ENCODE measurements at places on chromosomes 5 and 9. TPM values are rescaled to one million over a fixed set of nuclear protein-coding genes. Genes with fewer than 3 reads are reported as not detected.
A peak's percentile ranks its signal among the peaks of the same experiment; 100 is the strongest.

GRCh38 chr5:96024683-96025475, 63.2 kb upstream of the ELL2 start:
- DNase-seq: no peak
- H3K36me3 ChIP-seq: no peaks in the 10 kb centered on the region
- peaks cover 37% of the 10 kb centered on the region for H3K4me1 ChIP-seq
- H3K27ac ChIP-seq: peak overlapping the region; percentile 7

DNA sequence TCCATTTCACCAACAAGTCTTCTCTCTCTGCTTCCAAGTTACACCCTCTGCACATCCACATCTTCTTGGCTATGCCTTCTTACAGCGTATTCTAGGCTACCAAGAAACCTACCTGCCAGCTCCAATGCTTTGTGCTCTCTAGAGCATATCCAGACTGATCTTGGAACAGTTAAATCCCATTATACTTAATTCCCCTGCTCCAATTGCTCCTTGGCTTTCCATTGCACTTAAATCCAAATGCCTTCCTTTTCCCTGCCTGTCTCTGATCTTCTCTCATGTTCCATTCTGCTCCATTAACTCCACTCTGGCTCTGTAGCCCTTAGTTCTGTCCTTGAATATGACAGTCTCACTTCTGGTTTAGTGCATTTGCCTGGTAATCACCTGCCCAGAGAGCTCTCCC, 322.4 kb downstream of the LRRC70 start:
- no peaks in the 10 kb centered on the region for H3K27me3 ChIP-seq
- H3K36me3 ChIP-seq: no peaks in the 10 kb centered on the region
- no peak overlapping the region for H3K27ac ChIP-seq
- H3K4me3 ChIP-seq: no peak overlapping the region

DNA sequence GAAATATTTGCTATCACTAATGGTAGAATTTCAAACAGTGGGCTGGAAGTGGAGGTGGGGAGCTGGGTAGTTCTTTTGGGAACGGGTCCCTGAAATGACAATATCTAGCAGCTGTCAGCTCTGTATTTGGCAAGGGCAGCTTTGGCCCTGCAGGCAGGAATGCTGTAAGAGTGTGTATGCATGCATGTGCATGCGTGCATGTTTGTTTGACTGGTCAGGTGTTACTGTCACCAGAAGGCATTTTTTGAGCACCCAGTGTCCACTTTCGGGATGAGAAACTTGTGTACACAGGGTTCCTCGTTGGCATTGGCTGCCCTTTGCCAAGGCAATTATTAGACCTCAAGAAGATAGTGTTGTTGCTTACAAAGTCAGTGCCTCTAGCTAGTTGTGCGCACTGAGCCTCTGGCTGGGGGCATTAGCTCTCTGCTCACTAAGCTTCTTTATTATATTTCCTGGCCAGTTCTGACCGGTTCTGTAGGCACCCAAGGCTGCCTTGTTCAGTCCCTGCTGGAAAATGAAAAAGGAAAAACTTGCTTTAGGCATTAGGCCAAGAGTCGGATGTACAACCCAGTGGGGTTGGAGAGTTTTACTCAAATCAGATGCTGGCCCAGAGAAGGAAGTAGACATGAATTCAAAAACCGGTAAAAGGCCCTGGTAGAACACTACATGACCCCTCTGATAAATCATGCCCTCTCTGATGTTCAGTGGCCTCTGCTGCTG, 2.0 kb downstream of the CYFIP2 start:
- peaks cover 28% of the 10 kb centered on the region for H3K4me1 ChIP-seq
- H3K27me3 ChIP-seq: peaks cover 9% of the 10 kb centered on the region

Gene SLC25A48
- 2.6 TPM for total RNA-seq

DNA sequence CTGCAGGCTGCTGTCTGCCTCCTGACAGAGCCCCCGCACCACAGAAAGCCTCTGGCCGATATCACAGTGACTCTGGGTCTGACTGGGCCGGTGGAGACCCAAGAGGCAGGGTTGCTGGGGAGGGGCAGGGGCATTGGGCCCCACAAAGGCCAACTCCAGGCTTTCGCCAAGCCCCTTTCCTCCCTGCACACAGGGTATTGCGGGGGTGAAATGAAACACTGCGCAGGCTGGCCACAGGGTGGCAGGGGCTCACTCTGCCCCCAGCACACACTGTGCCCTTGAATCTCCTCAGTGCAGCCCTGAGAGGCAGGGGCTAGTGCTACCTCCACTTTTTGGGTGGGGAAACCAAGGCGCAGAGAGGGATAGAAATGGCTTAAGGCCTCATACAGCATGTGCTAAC, 44.6 kb downstream of the BARX1 start:
- H3K36me3 ChIP-seq: no peaks in the 10 kb centered on the region

DNA sequence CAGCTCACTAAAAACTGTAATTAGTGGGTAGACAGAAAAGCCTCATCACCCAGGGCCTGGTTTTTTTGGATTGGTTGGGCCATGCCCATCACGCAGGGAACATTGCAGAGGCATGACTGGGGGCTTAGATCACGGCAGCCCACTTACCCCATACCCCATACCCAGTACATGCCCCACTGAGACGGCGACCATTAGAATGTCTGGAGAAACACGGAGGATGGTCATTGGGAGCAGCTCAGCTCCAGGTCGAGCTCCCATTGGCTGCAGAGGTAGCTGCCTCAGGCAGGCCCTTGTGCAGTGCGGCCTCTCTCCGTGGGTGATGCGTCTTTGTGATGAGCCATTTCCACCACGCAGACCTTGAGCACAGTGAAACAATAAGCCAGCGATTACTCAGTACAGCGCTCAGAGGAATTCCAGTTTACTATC, 204.0 kb downstream of the GADD45G start:
- no peak for DNase-seq
- peaks cover 6% of the 10 kb centered on the region for H3K27me3 ChIP-seq
- H3K4me3 ChIP-seq: no peak overlapping the region
- H3K36me3 ChIP-seq: no peaks in the 10 kb centered on the region

DNA sequence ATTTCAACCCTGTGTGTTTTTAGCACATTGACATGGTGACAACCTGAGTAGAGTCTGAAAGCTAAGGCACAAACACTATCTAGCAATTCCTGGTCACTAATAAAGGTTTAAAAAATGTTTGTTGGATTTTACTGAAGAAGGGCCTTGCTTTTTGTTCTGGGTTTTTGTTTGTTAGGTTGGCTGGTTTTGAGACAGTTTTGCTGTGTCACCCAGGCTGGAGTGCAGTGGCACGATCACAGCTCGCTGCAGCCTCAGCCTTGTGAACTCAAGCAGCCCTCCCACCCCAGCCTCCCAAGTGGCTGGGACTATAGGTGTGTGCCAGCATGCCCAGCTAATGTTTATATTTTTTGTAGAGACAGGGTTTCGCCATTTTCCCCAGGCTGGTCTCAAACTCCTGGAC, 39.0 kb downstream of the PRKACG start:
- no peaks in the 10 kb centered on the region for H3K27me3 ChIP-seq
- H3K4me3 ChIP-seq: peak overlapping the region; percentile 8
- no peaks in the 10 kb centered on the region for H3K4me1 ChIP-seq
- no peak for DNase-seq
- H3K36me3 ChIP-seq: no peaks in the 10 kb centered on the region
- no peak overlapping the region for H3K27ac ChIP-seq

GRCh38 chr5:172717481-172718195, 53.4 kb downstream of the DUSP1 start:
- no peaks in the 10 kb centered on the region for H3K27me3 ChIP-seq
- peaks cover 70% of the 10 kb centered on the region for H3K4me1 ChIP-seq
- H3K36me3 ChIP-seq: no peaks in the 10 kb centered on the region
- H3K27ac ChIP-seq: peak overlapping the region; percentile 78
- H3K4me3 ChIP-seq: no peak overlapping the region

DNA sequence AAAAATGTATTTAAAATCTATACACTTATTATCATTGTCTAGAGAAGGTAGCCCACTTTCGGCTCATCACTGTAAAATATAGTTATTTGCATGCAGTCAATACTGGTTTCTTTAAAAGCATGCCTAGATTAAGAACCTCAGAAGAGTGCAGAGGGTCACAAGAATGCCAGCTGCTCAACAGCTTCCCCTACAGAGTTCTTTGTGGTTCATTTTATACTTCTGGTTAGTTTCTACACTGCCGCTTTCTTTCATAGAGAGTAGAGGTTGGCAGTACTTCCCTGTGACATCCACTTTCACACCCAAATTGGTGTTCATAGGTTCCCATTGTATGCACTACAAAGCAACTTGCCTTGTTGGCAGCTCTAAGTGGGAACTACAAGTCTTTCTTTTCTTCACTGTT, 137.3 kb downstream of the KIAA0825 start:
- H3K36me3 ChIP-seq: no peaks in the 10 kb centered on the region
- no peak overlapping the region for H3K4me3 ChIP-seq
- H3K4me1 ChIP-seq: no peaks in the 10 kb centered on the region
- no peak overlapping the region for H3K27ac ChIP-seq
- no peaks in the 10 kb centered on the region for H3K27me3 ChIP-seq
- no peak for DNase-seq

- H3K4me1 ChIP-seq: peaks cover 3% of the 10 kb centered on the region
- no peaks in the 10 kb centered on the region for H3K36me3 ChIP-seq
- H3K27me3 ChIP-seq: no peaks in the 10 kb centered on the region
- no peak overlapping the region for H3K4me3 ChIP-seq
- no peak overlapping the region for H3K27ac ChIP-seq
Measured at GRCh38 chr5:53927668-53928247, 367.3 kb downstream of the NDUFS4 start.

GRCh38 chr9:91689006-91689405, 261.0 kb downstream of the ROR2 start:
- H3K4me1 ChIP-seq: no peaks in the 10 kb centered on the region
- no peak overlapping the region for H3K27ac ChIP-seq
- H3K27me3 ChIP-seq: no peaks in the 10 kb centered on the region
- no peaks in the 10 kb centered on the region for H3K36me3 ChIP-seq
- H3K4me3 ChIP-seq: no peak overlapping the region

Gene RAB3C
- total RNA-seq: 0.30 TPM

Gene SLC4A9
- total RNA-seq: not detected

Gene ENTREP1
- total RNA-seq: 17.4 TPM

GRCh38 chr5:170501361-170501760, 2.5 kb upstream of the KCNIP1 start:
- no peak for DNase-seq
- H3K4me3 ChIP-seq: no peak overlapping the region
- H3K27me3 ChIP-seq: peaks cover 26% of the 10 kb centered on the region
- no peak overlapping the region for H3K27ac ChIP-seq
- peaks cover 11% of the 10 kb centered on the region for H3K4me1 ChIP-seq

DNA sequence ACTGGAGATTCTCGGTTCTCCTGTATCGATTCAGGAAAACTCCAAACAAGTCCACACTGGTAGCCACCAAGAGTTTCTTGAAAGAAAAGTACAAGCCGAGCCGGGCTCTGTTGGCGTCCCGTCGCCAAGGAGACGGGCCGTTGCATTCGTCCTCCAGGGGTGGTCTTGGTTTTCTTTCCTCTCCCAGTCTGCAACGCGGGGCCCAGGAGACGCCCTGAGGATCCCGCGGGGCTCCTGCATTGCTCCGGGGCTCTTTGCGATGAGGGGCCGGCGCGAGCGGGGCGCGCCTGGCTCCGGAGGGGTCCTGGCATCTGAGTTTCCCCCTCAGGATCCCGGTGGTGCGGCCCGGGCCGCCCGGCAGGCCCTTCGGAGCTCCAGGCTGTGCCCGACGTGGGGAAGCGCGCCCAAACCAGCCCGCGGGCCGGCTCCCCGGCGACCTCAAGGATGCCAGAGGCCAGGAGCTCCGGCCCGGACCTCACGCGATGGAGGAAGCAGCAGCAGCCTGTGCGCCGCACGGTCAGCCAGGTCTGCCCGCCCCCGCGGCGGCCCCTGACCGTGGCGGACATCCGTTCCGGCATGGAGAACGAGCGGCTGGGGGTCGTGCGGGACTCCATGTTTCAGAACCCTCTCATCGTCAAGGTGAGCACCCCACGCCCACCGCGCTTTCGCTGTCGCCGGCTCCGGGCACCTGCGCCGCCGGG, at the start of gene CFAP77:
CFAP77 (plus strand) TSS at position 384 of the 701 bp plus-strand sequence; CDS start at position 445, 61 bp downstream.
- peak within 1 kb of the TSS; percentile 54 for H3K4me3 ChIP-seq
- peaks cover 52% of the 10 kb centered on the region for H3K27me3 ChIP-seq
- DNase-seq: no peak
- H3K36me3 ChIP-seq: no peaks in the 10 kb centered on the region

- no peak overlapping the region for H3K27ac ChIP-seq
- H3K27me3 ChIP-seq: no peaks in the 10 kb centered on the region
- H3K4me1 ChIP-seq: no peaks in the 10 kb centered on the region
Measured at GRCh38 chr9:121984726-121985402, 108.2 kb downstream of the TTLL11 start.

Gene LRRC70
- 3.6 TPM for total RNA-seq

- no peak overlapping the region for H3K4me3 ChIP-seq
- no peak overlapping the region for H3K27ac ChIP-seq
- H3K4me1 ChIP-seq: no peaks in the 10 kb centered on the region
- peaks cover 3% of the 10 kb centered on the region for H3K27me3 ChIP-seq
Measured at GRCh38 chr9:7394002-7394774, 405.4 kb downstream of the DMAC1 start.

DNA sequence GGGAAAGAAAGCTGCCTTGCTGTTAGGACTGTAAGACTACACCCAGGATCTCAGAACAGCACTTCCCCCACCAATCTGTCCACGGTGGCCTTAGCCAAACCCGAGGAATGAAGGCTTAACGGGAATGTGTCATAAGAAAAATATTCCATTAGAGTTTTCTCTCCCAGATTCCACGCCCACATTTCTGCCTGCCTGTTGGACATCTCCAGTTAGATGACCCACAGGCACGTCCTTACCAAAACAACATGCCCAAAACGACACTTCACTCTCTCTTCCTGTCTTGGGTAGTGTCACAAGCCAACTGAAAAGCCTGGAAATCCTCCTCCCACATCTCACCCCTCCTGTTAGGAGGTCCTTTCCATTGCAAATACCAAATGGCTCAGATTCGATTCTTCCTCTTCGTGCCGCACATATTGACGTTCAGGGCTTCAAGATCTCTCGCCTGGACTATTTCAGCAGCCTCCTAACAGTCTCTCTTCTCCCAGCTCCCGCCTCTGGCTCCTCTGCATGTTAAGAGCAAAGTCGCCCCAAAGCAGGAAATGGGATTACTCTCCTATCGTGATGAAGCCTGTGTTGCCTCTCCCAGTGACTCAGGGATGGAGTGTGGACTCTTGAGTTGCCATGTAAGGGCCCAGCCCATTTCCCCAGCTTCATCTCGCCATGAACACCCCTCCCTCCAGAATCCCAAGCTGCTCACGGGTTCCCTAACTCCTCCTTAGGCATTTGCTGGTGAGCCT, 159.3 kb downstream of the NR3C1 start:
- H3K27ac ChIP-seq: peak overlapping the region; percentile 57
- no peak overlapping the region for H3K4me3 ChIP-seq
- peaks cover 13% of the 10 kb centered on the region for H3K4me1 ChIP-seq

- H3K4me1 ChIP-seq: no peaks in the 10 kb centered on the region
- H3K27me3 ChIP-seq: no peaks in the 10 kb centered on the region
- no peak for DNase-seq
- H3K27ac ChIP-seq: no peak overlapping the region
- no peak overlapping the region for H3K4me3 ChIP-seq
- no peaks in the 10 kb centered on the region for H3K36me3 ChIP-seq
Measured at GRCh38 chr5:93358176-93358575, 222.8 kb downstream of the NR2F1-AS1 start.

- no peaks in the 10 kb centered on the region for H3K27me3 ChIP-seq
- no peak overlapping the region for H3K4me3 ChIP-seq
- no peak overlapping the region for H3K27ac ChIP-seq
- H3K36me3 ChIP-seq: peaks cover 3% of the 10 kb centered on the region
Measured at GRCh38 chr9:112446080-112446479, 40.5 kb upstream of the KIAA1958 start.

Gene COL27A1
- total RNA-seq: 14.2 TPM
